Substantia nigra (tissue), 51 donors: ENCODE measurements at places on chromosomes 6 and 20.

DNA sequence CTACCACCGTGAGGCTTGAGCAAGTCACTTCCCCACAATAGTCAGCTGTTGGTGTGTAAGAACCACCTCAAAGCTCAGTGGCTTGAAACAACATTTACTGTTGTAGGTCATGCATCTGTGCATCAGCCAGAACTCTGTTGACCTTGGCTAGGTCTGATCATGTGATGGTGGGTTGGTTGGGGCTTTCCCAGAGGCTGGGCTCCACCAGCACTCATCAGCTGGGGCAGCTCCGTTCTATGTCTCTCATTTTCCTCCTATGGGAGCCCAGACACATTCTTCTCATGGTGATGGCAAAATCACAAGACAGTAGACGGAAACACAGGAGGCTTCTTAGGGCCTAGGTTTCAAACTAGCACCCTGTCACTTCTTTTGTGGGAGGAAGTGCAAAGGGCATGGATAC is 42.8 kb upstream of the PSMF1 start:
- no peak for DNase-seq

GRCh38 chr6:33072508-33073100 is 845 bp downstream of the HLA-DPA1 start:
- DNase-seq, result no peak

DNA sequence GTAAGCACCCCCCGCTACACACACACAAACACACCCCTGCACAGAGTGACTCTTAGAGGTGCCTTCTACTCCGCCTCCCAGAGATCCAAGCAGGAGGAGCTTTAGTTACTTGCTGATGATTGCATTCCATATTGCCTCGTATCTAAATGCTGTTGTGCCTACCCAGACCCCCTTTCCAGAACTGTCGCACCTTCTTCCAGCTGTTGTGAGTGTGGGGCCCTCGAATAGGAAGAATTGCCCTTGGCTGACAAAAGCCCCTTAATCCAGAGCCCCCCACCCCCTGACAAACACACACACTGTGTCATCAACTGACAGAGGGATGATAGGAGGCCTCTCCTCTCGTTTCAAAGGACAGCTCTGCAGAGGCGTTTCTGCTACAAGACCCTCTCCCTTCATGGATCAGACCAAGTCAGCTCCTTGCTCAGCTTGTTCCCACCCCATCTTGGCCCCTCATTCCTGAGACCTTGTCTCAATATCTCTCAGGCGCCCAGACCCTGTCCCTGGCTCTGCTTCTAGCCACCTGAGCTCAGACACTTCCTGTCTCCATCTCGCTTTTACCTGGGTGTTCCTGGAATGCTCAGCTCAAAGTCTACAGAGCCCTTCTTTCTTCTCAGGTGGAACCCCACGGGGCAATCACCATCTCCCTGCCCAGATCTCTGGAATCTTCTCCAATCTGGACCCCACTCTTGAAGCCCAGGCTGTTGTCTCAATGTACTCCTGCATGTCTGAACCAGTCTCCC is 4.0 kb upstream of the VSX1 start:
- no peak for DNase-seq

GRCh38 chr20:11952639-11953038 is 34.9 kb downstream of the BTBD3 start:
- no peak for DNase-seq
